ENCODE measurements at places on chromosomes 5 and 9.

GRCh38 chr5:141876628-141877355, 1.4 kb downstream of the PCDH1 start:
- DNase-seq: no peak

- no peak for DNase-seq
Measured at GRCh38 chr5:119036101-119036762, 34.7 kb upstream of the DMXL1 start.

DNA sequence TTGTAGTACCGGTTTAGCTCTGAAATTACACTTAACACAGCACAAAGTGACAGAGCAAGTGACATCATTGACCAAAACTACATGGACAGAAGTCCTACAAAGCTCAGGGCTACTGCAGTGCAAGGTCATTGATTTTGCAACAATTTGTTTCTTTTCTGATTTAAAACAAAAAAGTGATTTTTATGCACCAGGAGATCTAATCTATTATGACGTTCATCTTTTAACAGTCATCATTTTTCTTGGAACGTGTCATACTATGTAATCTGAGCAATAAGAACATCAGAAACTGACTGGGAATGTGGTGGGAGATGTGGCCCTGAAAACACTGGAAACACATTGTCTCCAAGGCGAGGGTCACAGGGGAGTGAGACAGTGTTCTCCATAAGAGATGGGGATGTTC, 17.4 kb upstream of the ZFAND5 start:
- no peak for DNase-seq

DNA sequence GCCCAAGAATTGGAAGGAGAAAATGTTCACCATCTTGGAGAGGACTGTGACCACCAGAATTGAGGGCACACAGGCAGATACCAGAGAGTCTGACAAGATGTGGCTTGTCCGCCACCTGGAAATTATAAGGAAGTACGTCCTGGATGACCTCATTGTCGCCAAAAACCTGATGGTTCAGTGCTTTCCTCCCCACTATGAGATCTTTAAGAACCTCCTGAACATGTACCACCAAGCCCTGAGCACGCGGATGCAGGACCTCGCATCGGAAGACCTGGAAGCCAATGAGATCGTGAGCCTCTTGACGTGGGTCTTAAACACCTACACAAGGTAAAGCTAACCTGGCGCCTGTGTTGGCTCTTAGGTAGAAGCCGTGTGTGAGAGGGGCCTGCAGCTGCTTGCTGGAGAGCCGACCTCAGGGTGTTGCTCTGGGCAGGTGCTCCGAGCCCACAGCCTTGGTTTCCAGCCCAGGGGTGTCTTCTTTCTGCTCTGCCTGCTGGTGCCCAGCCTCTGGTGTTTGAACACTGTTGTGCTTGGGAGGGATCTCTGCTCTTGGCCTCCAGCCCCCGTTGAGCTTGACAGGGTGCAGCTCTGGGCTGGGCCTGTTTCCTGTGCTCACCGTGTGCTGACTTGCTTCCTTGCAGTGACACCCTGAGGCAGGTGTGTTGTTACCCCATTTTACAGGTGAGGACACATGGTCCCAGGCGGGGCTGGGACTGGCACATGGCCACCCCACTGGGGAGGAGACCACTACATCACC, 10.9 kb downstream of the EXOC3 start:
- DNase-seq: peak; percentile 40

GRCh38 chr9:86328156-86328555, 26.1 kb downstream of the TUT7 start:
- no peak for DNase-seq

- no peak for DNase-seq
Measured at GRCh38 chr5:33781286-33781685, 110.5 kb downstream of the ADAMTS12 start.

GRCh38 chr5:149254506-149254905, 17.2 kb upstream of the AFAP1L1 start:
- no peak for DNase-seq

GRCh38 chr5:73387149-73387591, 61.4 kb downstream of the FOXD1 start:
- no peak for DNase-seq

- DNase-seq: no peak
Measured at GRCh38 chr9:130421802-130422276, 22.9 kb upstream of the ASS1 start.

GRCh38 chr5:40043916-40044315, 619.1 kb upstream of the DAB2 start:
- no peak for DNase-seq

GRCh38 chr5:56064984-56065383, 70.2 kb upstream of the IL6ST start:
- DNase-seq: no peak

DNA sequence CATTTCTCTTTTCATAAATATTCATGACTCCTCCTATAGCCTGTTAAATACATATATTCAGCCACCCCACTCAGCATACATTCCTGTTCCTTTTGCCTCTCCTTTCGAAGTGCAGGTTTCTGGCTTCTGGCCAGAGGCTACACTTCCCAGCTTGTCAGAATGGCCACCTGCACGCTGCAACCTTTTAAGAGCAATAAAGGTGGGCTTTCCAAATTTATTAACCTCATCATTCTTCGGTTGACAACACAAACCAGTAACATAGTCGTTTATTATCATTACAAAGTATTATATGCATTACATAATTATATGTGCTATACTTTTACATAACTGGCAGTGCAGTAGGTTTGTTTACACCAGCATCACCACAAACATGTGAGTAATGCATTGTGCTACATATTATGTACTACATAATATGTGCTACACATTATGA, 16.5 kb upstream of the TMEM171 start:
- DNase-seq: no peak

GRCh38 chr5:421287-421880, 21.6 kb upstream of the EXOC3 start:
- peak; percentile 53 for DNase-seq

DNA sequence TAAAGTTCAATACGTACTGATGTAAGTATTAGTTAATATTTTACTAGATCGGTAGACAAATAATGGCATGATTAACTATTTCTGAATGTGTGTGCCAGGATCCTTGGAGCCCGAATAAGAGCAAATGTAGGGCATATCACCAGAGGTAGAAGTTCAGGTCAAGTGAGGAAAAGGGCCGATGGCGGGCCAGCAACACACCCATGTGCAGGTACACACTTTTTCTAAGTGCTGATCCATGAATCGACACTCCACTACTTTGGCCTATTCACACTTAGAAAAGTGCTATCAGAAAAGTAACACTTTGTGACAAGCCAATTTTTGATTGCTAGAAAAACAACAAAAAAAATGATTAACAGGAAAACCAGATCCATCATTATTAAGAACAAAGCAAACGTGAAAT, 150.3 kb downstream of the AUH start:
- DNase-seq: no peak

- no peak for DNase-seq
Measured at GRCh38 chr9:6611865-6612264, 33.7 kb downstream of the GLDC start.

DNA sequence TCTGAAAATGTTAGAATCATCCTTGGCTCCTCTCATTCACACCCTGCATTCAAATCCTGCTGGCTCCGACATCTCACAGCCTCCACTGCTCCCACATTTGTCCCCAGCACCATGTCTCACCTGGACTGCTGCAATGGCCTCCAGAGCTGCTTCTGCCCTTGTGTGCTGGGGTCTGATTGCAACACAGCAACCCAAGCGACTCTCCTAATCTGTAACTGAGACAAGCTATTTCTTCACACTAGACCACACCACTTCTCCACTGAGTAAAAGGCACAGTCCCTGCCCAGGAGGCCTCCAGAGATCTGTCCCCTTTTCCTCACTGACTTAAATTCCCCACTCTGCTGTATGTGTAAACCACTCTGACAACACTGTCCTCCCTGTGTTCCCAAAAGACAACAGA, 151.1 kb upstream of the TAS2R1 start:
- no peak for DNase-seq

DNA sequence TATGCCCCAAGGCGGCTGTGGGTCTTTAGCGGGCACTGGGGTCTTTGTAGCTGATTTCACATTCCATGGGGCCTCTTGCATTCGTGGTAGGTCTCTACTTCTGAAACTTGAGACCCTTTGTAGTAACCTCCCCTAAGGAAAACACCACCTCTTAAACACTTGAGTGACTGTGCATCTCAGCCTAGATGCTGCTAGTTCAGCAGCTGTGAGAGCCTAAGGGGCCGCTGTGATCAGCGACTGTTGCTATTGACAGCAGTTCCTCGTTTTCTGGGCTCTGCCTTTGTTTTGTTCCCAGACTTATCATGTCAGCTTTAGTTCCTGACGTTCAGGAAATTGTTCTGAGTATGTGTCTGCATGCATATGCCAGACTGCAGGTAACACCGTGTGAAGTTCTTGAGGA, 171.2 kb downstream of the HSPA4 start:
- no peak for DNase-seq

DNA sequence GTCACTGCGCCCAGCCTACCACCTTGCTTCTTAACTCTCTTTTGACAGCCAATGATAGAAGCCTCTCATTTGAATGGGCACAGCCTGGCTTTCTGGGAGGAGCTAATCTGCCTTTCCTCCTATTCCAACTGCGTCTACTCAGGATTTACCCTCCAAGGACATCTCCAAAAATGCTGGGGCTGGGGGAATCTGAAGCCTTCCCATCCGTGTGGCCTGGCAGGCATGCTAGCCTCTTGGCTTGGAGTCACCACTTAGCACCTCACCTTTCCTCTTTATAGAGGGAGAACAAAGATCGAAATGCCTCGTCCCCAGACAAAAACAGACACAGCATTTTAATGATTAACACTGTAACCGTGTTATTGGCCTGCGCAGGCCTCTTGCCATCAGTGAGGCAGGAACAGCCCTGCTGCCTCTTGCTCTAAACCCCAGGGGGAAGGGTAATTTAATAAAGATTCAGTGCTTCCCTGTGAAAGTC, 108.2 kb upstream of the KLF4 start:
- DNase-seq: no peak

GRCh38 chr5:157180374-157181264, at the start of gene ITK:
TSS of gene ITK (plus strand) at chr5:157180840. CDS start at chr5:157180978, 138 bp downstream.
- no peak for DNase-seq

DNA sequence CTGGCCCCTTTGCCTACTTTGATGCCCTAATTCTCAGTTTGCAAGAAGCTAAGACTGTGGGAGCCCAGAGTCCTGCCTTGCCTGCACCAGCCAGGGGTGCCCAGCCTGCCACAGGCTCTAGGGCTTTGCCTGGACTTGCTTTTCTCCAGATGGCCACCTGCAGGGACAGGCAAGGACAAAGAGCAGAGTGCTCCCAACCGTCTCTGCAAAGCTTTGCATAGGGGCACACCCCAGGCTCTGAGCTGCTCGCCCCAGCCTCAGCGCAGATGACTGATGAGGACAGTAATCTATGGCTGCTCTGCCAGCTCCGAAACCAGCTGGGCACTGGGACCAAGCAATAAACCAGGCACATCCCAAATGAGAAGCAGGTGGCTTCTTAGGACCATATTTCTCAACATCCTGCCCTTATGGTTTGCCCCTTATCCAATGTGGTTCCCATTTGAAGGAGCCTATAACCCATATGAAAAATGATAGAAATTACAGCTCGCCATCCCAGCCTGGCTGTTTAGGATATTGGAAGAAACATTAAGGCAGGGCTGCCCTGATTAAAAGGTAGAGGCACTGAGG, 25.4 kb upstream of the TCF7 start:
- no peak for DNase-seq

DNA sequence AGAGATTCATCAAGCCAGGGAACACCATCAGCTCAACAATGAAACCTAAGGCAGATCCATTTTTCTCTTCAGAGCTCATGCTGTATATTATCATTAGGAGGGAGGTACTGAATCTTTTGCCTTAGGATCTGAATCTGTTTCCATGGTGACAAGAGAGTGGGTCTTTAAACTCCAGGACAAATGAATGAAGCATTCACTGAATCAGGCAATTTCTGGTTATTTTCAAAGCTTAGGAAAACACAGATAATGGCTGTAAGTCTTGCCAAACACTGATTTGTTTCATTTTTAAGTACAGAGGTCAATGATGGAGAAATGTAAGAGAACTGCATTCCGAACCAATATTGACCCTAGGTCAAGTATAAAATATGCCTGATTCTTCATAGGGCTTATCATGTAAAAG, 84.9 kb downstream of the GNA14 start:
- DNase-seq: no peak

GRCh38 chr9:78196258-78196657, 39.6 kb upstream of the CEP78 start:
- no peak for DNase-seq

GRCh38 chr5:120073722-120074121, 390.4 kb upstream of the PRR16 start:
- DNase-seq: no peak

DNA sequence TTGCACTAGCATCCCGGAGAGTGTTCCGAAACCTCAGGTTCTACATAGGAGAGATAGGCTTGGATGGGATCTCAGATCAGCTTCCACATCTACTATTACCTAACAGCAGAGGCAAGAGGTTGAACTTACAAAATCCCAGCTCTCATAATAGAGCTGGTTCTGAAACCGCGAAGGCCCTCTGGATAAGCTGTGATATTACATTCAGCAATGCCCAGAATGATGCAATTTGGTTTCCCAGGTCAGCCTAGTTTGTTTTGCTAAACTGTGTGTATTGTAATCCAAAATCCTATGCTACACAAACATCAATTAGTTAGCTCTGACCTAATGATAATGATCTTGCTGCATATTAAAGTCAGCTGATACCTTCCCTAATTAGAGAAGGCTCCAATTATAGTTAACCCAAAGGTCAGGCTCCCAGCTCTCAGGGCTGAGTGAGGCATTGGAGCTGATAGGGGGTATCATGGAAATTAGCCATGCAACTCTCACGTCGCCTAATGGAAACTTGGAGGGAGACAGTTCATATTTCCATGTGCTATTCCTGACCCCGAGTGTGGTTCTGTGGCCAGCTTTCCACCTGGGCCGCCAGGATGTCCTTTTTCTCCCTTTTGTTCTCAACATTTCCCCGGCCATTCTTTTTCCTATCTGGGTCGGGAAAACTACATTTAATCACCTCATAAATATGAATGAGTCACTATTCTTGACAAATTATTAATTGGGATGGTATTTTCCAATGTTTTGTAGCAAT, 278.4 kb upstream of the IRX1 start:
- DNase-seq: no peak

GRCh38 chr5:170581211-170581610, 77.4 kb downstream of the KCNIP1 start:
- DNase-seq: no peak

DNA sequence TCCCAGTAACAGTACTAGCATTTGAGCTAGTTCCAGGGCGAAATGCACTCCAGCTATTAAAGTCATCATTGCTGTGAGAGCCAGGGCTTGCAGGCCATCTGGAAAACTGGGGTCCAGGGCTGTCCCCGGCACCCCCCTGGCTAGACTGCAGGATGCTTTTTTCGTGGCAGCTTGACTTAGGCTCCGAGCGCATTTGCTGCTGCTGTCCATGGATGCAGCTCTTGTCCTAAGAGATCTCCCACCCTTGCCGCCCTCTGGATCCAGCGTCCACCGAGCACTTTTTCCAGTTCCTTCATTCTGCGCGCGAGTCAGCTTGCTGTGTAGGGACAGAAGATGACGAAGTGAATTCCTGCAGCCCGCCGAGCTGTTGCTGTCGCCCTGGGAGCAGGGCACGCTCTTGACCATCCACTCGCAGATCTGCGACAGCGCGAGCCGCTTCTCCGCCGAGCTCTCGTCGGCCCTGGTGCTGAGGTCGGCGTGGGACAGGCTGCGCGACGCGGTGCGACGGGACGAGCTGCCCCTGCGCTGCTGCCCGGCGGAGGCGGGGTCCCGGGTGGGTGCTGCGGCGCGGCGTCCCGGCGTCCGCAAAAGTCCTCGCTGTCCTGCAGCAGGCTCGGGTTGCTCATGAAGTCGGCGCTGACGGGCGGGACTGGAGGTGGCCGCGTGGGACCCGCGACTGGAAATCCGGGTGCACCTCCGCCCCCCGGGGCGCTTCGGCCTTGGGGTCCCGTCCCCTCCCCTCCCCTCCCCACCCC, 30.7 kb downstream of the OR2V1 start:
- no peak for DNase-seq
